Vagina (tissue), 2 donors: ENCODE measurements at places on chromosomes 16 and 17.
A peak's percentile ranks its signal among the peaks of the same experiment; 100 is the strongest.

DNA sequence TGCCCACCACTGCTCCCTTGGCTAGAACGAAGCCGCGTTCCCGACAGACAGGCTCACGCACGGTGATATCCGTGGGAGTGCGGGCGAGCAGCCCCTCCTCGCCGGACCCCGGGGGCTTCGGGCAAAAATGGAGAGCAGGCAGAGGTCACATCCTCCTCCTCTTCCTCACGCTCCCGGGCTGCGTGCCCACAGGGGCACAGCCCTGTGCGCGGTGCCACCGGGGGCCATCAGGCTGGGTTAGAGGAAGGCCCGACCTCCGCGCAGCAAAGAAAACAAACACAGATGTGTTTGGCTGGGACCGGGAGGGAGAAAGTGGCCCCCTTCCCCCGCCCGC, 519 bp upstream of the NTN1 start:
- H3K27me3 ChIP-seq, result no peaks in the 10 kb centered on the region
- no peak for DNase-seq
- H3K36me3 ChIP-seq, result no peaks in the 10 kb centered on the region
- H3K4me3 ChIP-seq, result peak overlapping the region; percentile 63
- H3K4me1 ChIP-seq, result peaks cover 25% of the 10 kb centered on the region
- H3K27ac ChIP-seq, result peak overlapping the region; percentile 92

GRCh38 chr17:50963139-50963538, 97.0 kb upstream of the TOB1 start:
- H3K4me3 ChIP-seq, result no peak overlapping the region
- no peak overlapping the region for H3K27ac ChIP-seq
- H3K4me1 ChIP-seq, result peaks cover 29% of the 10 kb centered on the region
- H3K36me3 ChIP-seq, result no peaks in the 10 kb centered on the region
- H3K27me3 ChIP-seq, result no peaks in the 10 kb centered on the region

- no peak overlapping the region for H3K27ac ChIP-seq
- DNase-seq, result no peak
These were observed 15.5 kb downstream of the MSI2 start for GRCh38 chr17:57271821-57272220.

DNA sequence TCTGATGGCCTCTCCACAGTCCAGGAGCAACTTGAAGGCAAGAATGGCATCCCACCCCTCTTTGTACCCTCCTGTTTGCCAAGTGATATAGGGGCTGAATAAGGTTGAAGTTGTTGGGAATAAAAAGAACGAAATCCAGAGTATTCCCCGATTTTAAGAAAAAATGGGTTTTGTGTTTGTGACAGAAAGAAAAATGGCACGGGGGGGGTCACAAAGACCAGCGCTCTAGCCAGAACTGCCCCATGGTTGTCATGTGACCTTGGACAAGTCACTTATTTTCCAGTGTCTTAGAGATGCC, 1.7 kb upstream of the HEXIM1 start:
- H3K4me1 ChIP-seq, result peaks cover 48% of the 10 kb centered on the region
- peak overlapping the region; percentile 68 for H3K4me3 ChIP-seq

GRCh38 chr16:14181371-14182050, 110.4 kb downstream of the MRTFB start:
- peaks cover 26% of the 10 kb centered on the region for H3K4me1 ChIP-seq
- no peaks in the 10 kb centered on the region for H3K27me3 ChIP-seq
- no peak overlapping the region for H3K4me3 ChIP-seq
- H3K27ac ChIP-seq, result peak overlapping the region; percentile 11

DNA sequence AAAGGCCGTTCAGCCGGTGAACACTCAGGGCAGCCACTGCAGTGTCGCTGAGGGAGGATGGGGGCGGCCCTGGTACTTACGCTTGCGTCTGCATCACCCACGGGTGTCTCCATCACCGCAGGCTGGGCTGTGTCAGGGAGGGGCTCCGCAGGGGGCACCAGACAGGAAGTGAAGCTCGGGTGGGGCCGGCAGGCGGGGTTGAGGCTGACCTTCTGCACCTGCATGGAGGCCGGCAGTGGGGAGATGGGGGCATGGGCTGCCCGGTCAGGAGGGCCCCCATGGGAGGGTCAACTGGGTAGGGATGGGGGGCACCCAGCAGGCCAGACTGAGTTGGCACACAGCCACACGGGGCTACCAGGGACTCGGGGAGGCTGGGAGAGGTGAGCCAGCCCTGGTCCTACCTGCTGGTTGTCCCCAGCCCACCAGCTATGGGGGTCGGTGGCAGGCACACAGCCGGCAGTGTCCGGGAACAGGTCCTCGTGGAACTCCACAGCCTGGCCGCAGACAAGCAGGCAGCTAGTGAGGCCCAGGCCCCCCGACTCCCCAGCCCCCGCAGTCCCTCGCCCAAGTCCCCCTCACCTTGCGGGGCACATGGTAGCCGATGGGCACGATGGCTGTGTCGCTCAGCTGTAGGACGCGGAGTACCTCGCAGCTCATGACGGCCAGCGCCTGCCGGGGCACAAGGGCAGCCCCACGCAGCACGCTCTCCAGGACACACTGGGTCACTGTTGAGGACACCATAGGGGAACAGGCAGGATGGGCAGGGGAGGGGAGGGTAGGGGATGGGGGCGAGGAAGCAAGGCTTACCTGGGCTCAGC, 7.2 kb upstream of the VASN start:
- peaks cover 13% of the 10 kb centered on the region for H3K36me3 ChIP-seq
- DNase-seq, result no peak
- H3K4me3 ChIP-seq, result no peak overlapping the region
- H3K27me3 ChIP-seq, result no peaks in the 10 kb centered on the region
